ENCODE measurements at places on chromosomes 4 and X.

DNA sequence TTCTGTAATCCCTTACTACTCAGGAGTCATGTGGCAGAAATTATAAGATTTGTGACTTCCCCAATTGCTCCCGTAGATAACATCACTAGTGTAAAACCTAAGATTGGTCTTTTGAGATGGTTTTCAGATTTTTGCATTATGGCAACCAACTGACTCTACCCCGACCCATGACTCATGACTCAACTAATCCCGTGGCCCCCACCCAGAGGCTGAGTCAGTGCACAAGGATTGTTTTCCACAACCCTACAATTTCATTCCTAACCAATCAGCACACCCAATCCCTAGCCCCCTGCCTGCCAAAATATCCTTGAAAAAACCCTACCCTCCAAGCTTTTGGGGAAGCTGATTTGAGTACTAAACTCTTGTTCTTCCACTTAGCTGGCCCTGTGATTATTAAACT is 109.4 kb upstream of the FAM9C start:
- DNase-seq: no peak

DNA sequence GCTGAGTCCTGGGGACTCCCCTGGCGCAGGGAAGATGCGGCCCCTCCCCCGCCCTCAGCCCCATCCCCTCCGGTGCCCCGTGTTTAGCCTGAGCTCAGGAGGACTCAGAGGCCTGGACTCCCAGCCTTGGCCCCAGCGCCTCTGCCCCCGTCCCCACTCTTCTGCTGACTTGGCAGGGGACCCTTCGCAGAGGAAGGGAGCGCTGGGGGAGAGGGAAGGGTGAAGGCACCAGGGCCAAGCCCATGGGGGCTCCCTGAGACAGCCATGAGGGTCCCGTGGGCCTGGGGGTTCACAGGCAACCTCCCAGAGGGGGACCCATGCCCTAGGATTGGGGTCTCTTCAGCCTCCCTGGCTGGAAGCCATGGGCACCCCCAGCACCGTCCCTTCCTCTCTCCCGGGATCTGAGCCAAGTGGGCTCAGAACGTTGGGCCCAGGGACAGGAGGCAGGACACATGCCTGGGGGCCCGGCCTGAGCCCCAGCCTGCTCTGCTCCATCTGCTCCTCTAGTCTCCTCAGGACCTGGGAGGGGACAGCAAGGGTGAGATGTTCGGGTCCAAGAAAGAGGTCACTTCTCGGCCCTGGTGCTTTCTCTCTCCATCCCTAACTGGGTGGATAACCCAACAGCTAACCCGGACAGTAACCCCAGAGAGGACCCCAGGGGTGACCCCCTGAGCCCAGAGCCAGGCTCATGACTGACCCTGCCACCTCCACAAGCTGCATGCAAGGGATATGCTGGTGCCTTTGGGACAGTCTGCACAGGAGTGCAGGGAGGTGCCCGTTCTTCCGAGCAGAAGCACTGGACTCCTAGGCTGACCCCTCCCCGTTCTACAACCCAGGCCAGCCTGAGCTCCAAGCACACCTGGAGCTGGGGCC is 1.5 kb upstream of the CPLX1 start:
- DNase-seq: no peak

DNA sequence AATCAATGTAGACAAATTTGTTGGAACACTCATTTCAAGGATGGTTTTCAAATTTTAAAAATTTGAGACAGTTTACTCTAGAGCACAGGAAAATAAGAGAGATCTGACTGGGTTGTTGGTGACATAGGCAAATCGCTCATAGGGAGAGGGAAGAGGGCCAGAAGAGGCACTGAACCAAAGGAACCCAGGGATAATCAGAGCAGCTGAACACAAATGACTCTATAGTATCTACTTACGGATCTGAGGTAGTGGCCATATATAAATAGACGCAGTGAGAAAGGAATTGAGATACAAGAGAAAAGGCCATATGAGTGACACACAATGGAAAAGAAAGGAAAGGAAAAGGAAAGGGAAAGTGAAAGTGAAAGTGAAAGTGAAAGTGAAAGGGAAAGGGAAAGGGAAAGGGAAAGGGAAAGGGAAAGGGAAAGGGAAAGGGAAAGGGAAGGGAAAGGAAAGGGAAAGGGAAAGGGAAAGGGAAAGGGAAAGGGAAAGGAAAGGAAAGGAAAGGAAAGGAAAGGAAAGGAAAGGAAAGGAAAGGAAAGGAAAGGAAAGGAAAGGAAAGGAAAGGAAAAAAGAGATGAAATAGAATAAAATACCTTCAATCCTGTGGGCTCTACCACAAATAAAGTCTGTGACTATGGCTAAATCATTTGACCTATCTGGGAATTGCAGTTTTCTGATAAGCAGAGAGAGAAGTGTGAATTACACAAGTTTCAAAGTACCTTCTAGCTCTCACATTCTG is 759.2 kb downstream of the DMD start:
- DNase-seq: no peak

- DNase-seq: no peak
These were observed 29.8 kb downstream of the ACOX3 start for GRCh38 chr4:8410641-8411271.

GRCh38 chr4:108345862-108346817 is 177.4 kb upstream of the LEF1 start:
- no peak for DNase-seq

GRCh38 chrX:101276238-101276637 is 14.9 kb downstream of the TAF7L start:
- no peak for DNase-seq

DNA sequence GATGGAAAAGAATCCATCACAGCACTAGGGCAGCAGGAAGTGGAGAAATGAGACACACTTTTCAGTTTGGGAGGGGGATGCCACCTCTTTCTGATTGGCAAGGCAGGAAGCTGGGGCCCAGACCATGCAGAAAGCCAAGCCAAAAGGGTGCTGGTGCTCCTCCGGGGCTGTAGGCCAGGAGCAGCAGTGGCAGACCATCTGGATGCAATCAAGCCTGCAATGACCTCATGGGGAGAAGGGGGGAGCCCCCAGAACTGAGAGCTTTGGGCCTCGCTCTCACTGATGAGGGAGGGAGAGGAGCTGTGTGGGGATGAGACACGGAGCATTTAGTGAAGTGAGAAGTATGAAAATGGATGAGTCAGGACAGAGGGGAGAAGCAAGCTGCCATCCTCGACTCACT is 141.3 kb upstream of the NALF2 start:
- no peak for DNase-seq

Data from central memory CD4-positive, alpha-beta T cell (primary cell).